ENCODE measurements at places on chromosomes 1 and 21.

GRCh38 chr21:45536301-45537081 is 5.7 kb downstream of the SLC19A1 start:
- no peak for DNase-seq

GRCh38 chr21:41520560-41521442 is 12.8 kb upstream of the TMPRSS2 start:
- DNase-seq: no peak

GRCh38 chr1:55298167-55298894 is 83.2 kb upstream of the USP24 start:
- DNase-seq: no peak

GRCh38 chr1:101905283-101905835 is 91.4 kb downstream of the OLFM3 start:
- no peak for DNase-seq

DNA sequence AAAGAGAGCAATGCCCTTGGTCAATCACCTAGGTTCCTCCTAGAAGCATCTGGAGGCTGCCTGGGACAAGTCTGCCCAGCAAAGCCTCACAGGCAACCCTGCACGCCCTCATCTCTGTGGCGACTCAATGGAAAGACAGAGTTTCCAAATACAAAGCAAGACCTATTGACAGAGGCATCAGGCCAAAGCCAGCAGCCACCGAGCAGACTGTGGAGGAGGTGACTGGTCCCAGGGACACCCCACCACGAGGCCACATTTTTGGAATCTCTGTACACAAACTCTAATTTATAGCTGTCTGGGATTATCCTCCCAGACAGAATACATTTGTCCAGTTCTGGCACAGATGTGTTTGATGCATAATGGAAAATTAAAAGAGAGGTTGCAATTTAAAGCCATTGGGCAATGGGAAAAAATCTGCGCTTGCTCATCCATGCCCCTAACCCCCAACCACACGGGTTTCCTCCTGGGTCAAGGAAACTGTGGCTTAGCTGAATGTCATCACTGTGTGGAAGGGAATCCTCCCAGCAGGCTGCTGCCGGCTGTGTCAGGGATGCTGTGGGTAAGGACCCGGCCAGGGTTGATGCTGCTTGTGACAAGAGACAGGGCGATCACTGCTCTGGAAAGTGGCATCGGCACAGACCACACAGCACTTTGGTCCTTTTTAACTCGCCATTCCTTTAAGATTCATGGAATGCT is 14.3 kb downstream of the TSPAN2 start:
- DNase-seq: peak; percentile 35

GRCh38 chr1:155184835-155185782 is 11.5 kb downstream of the TRIM46 start:
- no peak for DNase-seq

DNA sequence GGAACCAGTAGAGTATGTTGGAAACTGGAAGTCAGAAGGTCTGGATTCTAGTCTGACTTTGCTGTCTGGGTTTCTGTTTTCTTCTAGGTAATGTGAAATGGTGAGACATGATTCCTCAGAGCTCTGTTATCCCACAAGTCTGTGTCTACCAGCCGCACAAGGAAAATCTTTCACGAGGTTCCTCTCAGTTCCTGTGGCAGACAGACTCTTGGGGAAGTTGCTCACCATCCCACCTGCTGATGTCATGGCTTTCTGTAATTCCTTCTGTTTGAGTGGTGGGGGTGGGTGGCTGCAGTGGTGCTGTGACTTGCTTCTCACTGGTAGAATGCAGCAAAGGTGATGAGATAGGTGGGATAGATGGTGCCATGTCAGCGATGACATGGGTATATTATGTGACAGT is 17.1 kb upstream of the SCMH1 start:
- no peak for DNase-seq

- no peak for DNase-seq
Measured at GRCh38 chr1:236880209-236880608, 85.1 kb downstream of the MTR start.

GRCh38 chr1:24111262-24111995 is 506 bp downstream of the MYOM3 start:
- DNase-seq: no peak

DNA sequence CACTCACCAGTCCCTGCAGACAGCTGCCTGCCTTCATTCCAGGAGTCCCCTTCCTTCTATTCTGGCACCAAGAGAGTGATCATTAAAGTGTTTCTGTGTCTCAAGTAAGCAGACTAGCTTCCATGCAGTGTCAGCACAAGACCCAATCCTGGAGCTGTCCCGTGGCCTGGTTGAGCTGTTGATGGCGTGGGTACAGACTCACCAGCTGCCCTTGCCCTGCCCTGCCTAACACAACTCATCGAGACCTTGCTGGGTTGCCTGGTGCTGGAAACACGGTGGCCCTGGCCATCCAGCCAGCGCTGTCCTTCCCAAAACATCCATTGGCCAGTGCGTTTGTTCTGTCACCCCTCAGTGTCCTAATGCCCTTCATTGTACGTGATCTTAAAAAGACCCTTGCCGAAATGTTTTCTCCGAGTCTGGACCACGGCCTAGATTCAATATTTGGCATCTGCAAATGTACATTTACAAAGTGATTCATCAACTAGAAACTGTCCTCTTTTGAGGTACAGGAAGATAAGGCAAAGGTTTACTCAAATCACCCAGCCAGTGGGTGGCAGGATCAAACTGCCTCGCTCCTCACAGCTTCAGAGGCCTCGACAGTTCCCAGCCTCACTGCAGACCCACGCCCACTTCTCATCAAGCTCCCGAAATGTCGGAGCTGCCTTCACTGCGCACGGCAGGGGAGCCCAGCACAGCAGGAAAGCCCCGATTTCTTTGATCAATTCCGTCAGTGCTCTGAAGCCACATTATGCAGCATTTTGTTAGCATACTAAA is 494.2 kb downstream of the KIF26B start:
- DNase-seq: no peak

GRCh38 chr1:203954788-203955552 is 93.6 kb downstream of the SNRPE start:
- DNase-seq: no peak

- peak; percentile 84 for DNase-seq
Measured at GRCh38 chr1:94258873-94259331, 21.5 kb upstream of the ARHGAP29 start.

GRCh38 chr1:15956150-15956549 is 19.8 kb downstream of the ZBTB17 start:
- peak; percentile 58 for DNase-seq

DNA sequence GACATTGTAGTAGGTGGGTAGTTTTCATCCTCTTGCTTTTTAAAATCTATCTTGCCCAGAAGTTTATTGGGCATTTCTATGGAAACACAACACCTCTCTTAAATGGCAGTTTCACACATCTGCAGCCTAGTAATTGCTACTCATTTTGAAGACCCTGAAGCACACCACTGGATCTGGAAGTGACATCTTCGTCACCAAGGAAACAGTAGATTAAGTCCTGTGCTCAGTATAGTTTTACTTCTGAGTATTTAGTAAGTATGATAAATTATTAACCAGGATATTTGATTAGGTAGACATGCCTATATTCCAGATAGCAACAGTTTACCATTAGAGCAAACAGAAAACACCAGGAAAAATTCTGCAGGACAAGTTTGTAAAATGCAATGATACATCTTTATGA is 48.7 kb downstream of the UCK2 start:
- no peak for DNase-seq

- no peak for DNase-seq
Measured at GRCh38 chr1:57060451-57060850, 94.6 kb upstream of the C8B start.

DNA sequence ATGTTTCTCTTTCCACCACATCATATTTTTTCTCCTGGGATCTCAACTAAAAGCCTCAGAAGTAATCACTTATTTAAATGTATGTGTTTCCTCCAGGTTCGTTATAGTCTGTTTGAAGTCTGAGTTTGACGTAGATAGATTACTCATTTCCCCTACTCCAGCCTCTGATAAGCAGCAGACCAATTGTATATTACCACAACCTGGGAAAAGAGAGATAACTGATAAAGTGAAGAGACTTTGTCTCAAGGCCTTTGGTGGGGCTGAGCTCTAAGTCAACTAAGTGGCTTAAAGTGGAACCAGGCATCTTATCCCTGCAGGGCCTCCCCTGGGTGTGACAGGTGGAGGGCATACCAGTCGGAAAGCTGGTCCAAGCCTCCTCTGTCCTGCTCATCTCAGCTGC is 34.9 kb upstream of the CACNA1E start:
- no peak for DNase-seq

- no peak for DNase-seq
Measured at GRCh38 chr1:232319518-232320210, 310.3 kb downstream of the SIPA1L2 start.

GRCh38 chr1:161051219-161051618 is 5.4 kb upstream of the USF1 start:
- DNase-seq: no peak

GRCh38 chr1:6321205-6321604 is 60.3 kb upstream of the GPR153 start:
- no peak for DNase-seq

DNA sequence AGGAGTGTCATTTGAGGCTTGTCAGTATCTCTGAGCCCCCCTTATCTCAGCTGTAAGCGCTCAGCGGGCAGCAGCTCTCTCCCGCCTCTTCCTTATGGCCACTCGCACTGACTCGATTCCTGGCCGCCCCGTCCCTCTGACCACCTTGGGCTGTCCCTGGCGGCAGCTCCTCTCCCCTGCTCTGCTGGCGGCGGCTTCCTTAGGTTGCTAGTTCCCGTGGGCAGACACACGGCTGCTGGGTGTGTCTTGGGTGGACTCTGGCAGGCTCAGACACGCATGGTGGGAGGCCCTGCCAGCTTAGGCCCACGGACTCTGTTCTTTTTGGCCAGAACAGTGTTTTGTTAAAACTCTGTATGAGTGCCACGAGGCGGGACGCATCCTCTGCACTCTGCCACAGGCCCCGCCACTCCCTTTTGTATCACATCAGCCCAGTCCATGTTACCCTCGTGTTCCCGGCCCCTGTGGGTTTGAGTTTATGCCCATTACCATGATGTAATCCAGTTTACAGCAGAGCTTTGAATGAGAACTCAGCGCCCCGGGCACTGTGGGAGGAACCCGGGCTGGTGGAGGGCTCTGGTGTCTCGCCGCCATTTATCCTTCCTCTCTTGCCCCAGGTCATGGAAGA is 45.9 kb downstream of the COQ8A start:
- no peak for DNase-seq

DNA sequence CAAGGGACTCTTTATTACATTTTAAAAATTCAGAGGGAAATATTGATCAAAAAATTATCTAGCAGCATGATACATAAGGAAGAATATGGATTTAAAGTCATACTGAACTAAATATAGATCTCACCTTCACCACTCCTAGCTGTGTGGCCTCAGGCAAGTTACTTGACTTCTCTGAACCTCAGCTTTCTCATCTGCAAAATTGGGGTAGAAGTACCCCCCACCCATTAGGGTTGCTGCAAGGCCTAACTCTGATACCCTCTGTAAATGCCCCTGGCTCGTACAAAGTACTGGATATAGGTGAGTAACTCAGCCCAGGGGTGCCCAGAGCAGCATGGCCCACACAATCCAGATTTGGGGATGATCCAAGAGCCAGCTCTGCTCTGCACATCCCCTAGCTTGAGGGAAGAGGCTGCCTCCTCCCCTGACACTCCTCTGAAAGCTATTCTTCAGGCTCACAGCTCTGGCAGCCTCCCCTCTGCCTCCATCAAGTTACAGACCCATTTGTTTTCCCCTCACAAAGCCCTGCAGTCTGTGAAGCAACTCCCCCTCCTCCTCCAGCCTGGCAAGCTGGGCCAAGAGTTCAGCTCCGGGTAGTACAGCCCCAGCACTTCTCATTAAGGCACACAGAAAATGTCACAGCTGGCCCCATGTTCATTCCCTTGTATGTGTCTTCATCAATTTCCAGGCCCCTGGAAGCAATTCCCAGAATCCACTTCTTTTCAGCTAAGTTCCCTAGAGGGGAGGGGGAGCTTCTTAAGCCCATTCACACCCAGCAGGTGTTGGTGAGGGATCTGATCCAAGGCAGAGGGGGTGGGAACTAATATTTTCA is 143.7 kb downstream of the PLPP3 start:
- no peak for DNase-seq

DNA sequence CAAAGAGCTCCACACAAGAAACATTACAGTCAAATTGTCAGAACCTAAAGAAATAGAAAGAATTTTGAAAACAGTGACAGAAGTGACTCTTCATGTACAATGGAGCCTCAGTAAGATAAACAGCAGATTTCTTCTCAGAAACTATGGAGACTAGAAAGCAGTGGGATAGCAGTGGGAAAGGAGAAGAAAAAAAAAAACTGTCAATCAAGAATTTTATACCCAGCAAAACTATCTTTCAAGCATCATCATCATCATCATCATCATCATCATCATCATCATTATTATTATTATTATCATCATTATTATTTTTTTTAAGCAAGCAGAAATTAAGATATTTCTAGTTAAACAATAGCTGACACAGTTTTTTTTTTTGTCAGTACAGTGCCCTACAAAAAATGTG is 24.2 kb downstream of the CEP170 start:
- no peak for DNase-seq

DNA sequence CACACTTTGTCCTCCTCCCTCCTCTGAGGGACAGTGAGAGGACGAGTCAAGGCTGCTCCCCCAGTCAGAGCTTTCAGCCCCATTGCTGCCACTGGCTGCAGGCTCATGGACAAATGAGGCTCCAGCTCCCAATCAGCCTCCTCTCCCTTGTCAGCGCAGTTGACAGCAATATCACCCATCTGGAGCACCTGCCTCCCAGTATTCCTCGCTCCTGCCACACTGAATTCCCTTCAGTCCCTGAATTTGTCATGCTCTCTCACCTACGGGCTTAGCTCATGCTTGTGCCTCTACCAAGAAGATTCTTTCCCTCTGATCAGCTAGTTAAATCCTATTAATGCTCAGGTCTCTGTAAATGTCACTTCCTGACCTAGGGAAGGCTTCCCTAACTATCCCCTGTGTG is 54.4 kb upstream of the SYT6 start:
- DNase-seq: no peak

- no peak for DNase-seq
Measured at GRCh38 chr1:226432586-226433340, 24.9 kb upstream of the PARP1 start.
